ENCODE measurements at places on chromosomes 16 and 17.

DNA sequence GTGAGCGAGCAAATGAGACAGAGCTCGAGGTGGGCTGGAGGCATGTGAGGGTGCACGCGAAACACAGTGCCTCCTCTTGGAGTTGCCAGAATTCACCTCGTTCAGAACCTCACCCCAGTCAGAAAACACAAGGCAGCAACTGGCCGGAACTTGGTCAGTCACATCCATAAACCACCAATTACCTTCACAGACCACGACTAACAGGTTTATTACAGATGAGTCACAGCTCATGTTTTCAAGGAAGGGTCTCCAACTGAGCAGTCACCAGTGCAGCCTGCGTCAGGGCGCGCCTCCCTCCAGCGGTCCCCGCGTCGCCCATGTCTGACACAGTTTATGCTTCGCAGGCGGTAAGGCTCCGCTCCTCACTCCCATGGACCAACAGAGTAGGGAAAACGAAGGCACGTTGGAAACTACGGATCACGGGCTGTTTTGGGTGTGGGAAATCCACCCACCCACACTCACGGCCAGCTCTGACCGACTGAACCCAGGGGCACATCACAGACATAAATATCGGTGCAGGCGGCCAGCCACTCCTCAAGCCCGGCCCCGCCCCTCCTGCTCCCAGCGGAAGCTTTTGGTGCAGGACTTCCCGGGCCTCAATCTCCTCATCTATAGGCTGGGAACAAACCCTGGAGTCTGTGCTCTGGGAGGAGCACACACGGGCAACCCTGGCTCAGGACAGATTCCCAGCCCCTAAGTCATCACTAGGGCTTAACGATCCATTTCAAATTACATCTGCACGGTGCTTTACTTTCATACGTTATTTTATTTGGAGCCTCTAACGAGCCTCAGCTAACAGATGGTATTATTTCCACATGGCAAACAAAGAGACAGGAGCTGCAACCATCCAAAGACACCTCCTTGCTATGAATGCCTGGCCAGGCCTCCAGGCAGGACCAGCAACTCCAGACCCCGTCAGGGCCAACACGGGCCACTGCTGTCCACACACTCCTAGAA is 126.3 kb downstream of the ZNF778 start:
- no peak for DNase-seq

GRCh38 chr16:24255456-24256371 is at the start of gene CACNG3:
Gene CACNG3 (plus strand): TSS chr16:24256335. CDS start chr16:24256755, 420 bp downstream.
- peak; percentile 93 for DNase-seq

- peak; percentile 52 for DNase-seq
Observed at GRCh38 chr17:1058423-1059130, 61.6 kb downstream of the TIMM22 start.

- DNase-seq, result peak; percentile 59
Observed at GRCh38 chr16:30585022-30585399, 486 bp downstream of the ZNF785 start.

DNA sequence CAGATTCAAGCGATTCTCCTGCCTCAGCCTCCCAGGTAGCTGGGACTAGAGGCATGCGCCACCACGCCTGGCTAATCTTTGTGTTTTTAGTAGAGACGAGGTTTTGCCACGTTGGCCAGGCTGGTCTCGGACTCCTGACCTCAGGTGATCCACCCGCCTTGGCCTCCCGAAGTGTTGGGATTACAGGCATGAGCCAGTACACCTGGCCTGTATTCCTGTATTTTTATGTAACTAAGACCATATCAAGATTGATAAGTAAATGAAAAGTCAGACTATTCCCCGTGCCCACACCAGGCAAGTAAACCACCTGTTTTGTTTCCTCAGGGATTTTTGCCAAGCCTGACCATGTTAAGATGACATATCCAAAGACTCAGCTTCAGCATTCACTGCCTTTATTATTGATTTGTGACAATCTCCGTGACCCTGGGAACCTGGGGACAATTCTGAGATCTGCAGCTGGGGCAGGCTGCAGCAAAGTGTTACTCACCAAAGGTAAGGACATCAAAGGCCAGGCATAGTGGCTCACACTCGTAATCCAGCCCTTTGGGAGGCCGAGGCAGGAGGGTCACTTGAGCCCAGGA is 5.6 kb downstream of the MRM3 start:
- DNase-seq, result no peak

DNA sequence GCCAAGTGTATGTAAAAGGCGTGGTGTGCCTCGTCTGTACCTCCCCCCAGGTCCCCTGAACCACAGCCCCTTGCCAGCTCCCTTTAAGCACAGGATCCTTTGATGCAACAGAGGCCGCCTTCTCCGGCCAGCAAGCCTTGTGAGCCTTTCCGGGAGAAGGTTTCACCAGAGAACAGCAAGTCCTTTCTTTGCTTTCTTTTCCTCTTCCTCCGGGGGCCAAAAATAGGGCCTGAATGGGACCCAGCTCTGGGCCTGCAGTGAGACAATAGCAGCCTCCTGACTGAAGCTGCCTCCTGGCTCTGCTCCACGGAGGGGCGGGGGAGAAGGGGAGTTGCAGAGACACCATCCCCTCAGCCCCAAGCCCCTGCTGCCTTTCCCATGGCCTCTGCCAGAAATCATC is 9.0 kb downstream of the ADGRG1 start:
- DNase-seq, result no peak

DNA sequence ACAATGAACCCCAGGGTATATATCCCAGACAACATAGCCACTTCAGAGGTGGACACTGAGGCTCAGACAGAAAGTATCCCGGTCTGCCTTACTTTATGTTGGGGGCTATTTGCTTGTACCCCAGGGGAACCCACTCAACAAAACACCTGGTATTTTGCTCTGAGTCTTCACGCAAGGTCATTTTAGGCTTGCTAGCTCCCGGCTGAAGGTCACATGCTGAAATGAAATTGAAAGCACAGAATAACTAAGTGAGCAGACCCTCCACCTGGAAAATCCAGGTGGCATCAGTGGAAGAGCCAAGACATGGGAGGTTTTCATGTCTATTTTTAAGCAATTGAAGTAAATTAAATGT is 4.1 kb upstream of the KDM8 start:
- no peak for DNase-seq

DNA sequence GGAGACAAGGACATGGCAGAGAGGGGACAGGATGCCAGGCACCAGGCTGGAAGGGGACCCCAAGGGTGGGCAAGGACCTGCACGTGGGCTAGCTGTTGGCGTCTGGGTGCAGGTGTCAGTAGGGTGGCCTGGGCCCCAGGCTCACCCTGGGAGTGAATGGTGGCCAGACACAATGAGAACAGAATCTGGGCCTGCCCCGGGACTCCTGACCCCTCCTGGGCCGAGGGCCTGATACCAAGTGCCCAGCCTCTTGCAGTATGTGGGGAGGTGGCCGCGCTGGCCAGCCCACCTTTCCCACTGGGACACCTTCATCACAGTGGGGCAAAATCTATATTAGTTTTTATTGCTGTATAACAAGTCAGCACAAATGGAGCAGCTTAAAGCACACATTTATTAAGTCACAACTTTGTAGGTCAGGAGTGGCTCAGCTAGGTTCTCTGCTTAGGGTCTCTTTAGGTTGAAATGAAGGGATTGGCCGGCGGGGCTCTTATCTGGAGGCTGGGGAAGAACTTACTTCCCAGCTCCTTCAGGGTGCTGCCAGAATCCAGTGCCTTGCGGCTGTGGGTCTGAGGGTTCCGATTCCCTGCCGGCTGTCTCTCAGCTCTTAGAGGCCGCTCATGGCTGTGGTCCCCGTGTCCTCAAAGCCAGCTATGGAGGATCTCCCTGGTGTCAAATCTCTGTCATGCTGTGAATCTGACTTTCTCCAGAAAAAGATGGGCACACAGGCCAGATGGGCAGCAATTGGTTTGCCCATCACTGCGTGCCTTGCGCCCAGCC is 3.6 kb downstream of the PRSS33 start:
- no peak for DNase-seq

DNA sequence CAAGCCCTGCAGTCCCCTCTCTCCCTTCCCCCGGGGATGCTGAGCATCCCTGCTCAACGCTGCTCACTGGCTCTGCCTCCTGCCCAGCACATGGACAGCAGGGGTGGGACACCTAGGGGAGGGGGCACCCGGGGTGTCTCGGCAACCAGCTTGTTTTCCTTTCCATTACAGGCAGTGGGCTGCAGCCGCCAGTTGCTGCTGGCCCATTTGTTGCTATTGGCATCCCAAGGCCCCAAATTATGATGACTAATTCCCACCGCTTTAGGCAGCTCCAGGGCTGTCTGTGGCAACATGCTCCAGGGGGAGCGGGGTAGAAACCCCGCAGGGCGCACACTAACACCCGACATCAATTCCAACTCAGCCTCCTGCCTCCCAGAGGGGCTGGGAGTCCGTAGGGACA is 4.9 kb downstream of the SDK2 start:
- no peak for DNase-seq

DNA sequence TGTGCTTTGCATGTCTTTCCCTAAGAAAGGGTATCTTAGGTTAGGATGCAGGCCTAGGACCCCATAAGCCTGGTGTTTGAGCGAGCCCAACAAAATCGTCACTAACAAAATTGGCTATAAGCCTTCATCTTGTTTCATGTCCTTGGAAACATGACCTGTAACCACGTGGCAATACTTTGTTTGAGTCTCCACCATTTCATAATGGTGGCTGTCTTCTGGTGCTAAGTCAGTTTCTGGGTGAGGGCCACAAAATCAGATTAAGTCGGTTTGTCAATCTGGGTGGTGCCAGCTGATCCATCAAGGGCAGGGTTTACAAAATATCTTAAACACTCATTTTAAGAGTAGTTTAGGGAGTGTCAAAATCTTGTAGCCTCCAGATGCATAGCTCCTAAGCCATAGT is 33.0 kb downstream of the C16orf54 start:
- DNase-seq, result peak; percentile 46

DNA sequence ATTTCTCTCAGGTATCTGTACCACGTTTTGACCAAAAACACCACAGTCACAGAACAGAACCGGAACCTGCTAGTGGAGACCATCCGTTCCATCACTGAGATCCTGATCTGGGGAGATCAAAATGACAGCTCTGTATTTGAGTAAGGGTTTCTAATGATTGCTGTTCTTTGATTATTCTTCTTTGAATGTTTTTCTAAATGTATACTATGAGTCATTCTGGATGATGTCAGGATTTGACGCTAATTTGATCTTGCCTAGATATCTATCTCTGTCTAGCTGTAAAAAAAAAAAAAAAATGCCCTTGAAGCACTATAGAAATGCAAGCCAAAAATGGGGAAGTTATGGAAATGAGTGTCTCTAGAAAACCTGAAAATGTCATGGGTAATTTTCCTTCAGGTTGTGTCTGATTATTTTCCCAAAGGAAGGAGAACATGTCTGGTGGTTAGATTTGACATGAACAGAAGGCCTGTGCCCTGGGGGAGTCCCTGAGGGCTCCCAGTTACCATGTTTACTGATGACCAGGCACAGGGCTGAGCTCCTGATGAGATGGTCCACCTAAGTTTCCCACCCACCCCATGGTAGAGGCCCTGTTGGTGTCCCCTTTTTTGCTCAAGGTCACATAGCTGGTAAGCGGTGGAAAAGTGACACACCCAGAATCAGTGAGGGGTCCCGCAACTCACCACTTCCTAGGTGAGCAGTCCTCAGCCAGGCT is 13.6 kb downstream of the CLEC16A start:
- DNase-seq, result peak; percentile 64

DNA sequence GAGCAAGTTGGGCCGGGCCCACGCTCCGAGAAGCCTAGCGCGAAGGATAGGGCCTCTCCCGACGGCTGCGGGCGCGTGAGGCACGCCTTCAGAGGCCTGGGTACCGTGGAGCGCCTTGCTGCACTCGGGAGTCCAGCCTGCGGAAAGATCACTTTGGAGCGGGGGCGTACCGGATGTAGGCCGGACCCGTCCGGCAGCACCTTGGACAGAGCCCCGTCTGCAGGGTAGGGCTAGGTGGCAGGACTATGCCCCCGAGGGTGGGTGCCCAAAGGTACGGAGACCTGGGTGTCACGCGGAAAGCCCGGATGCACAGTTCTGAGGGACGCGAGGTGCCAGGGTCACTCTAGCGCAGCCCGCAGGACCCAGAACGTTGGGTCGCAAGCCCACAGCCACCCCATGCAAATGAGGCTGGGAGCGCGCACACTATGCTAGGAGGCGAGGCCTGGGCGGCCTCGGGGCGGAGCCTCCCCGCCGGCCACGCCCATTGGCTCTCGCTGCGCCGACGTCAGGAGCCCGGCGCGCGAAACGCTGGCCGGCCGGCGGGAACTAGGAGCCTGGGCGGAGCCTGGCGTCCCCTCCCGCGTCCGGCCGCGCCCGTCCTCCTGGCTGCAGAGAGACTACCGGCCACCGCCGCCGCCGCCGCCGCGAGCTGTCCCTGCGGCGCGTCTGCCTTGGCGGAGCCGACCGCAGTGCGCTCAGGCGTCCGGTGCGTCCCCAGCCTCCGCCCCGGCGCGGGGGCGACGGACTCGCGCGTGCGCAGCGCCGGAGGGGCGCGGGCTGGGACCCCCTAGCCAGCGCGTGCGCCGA is at the start of gene PAQR4:
PAQR4 (plus strand) TSS at position 611 of the 807 bp plus-strand sequence. CDS start 327 bp downstream, outside the sequence.
- DNase-seq, result peak; percentile 94

GRCh38 chr17:4547118-4547906 is 7.9 kb downstream of the MYBBP1A start:
- DNase-seq, result no peak

DNA sequence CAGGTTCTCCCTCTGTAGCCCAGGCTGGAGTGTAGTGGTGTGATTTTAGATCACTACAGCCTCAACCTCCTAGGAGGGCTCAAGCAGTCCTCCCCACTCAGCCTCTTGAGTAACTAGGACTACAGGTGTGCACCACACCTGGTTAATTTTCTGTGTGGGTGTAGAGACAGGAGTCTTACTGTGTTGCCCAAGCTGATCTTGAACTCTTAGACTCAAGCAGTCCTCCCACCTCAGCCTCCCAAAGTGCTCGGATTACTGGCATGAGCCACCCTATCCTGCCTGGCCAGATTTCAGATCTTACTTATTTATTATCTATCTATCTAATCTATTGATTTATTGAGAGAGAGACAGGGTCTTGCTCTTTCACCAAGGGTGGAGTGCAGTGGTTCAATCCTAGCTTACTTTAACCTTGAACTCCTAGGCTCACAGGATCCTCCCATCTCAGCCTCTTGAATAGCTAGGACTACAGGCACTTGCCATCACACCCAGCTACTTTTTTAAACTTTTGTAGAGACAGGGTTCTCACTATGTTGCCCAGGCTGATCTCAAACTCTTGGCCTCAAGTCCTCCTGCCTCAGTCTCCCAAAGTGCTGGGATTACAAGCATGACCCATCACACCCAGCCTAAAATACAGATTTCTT is 61.8 kb downstream of the TUBD1 start:
- no peak for DNase-seq

- DNase-seq, result no peak
Observed at GRCh38 chr17:4536259-4536741, 18.9 kb downstream of the MYBBP1A start.

- DNase-seq, result no peak
Observed at GRCh38 chr16:86942151-86943051, 364.1 kb downstream of the FOXL1 start.

GRCh38 chr17:59371416-59372100 is 40.1 kb downstream of the YPEL2 start:
- no peak for DNase-seq

- no peak for DNase-seq
Observed at GRCh38 chr16:56841659-56842058, 23.3 kb upstream of the SLC12A3 start.

GRCh38 chr16:17804857-17805256 is 334.1 kb upstream of the XYLT1 start:
- no peak for DNase-seq

- DNase-seq, result no peak
Observed at GRCh38 chr17:29251184-29251583, 4.5 kb downstream of the CRYBA1 start.
